ENCODE measurements at places on chromosomes 1 and 21. TPM values are rescaled to one million over a fixed set of nuclear protein-coding genes. Genes with fewer than 3 reads are reported as not detected.

The VAMP3 gene
- total RNA-seq, result 79.0 TPM

The KISS1 gene
- total RNA-seq, result not detected

The TSNAX gene
- 29.8 TPM for total RNA-seq

The FCRL6 gene
- total RNA-seq, result not detected

The ERO1B gene
- 4.1 TPM for total RNA-seq

The DTL gene
- 42.8 TPM for total RNA-seq

The MTHFR gene
- total RNA-seq, result 12.0 TPM

The B3GALT2 gene
- not detected for total RNA-seq

The CLDN19 gene
- not detected for total RNA-seq

The PRELP gene
- total RNA-seq, result not detected

The AVPR1B gene
- not detected for total RNA-seq

The HPDL gene
- total RNA-seq, result 1.1 TPM

The PRAMEF17 gene
- not detected for total RNA-seq

The NFASC gene
- not detected for total RNA-seq

The FAM167B gene
- not detected for total RNA-seq

The LCE2C gene
- total RNA-seq, result not detected

The MFSD2A gene
- 5.7 TPM for total RNA-seq

The TEX38 gene
- total RNA-seq, result not detected

The CYYR1 gene
- not detected for total RNA-seq

The MYBPH gene
- total RNA-seq, result not detected

The NKAIN1 gene
- 0.54 TPM for total RNA-seq

The CFAP141 gene
- not detected for total RNA-seq

The SPRR1A gene
- total RNA-seq, result not detected

The LENEP gene
- not detected for total RNA-seq

The KRTAP10-12 gene
- not detected for total RNA-seq

The ATP6V1G3 gene
- not detected for total RNA-seq

The C8B gene
- total RNA-seq, result not detected

The SLAMF9 gene
- not detected for total RNA-seq

The OR14A16 gene
- total RNA-seq, result not detected

The NTMT2 gene
- total RNA-seq, result not detected

The LIPI gene
- not detected for total RNA-seq

The SEC16B gene
- 25.5 TPM for total RNA-seq

The PGLYRP3 gene
- not detected for total RNA-seq

The KRTAP12-2 gene
- total RNA-seq, result not detected

The RGS18 gene
- total RNA-seq, result not detected

The NIBAN1 gene
- total RNA-seq, result 36.6 TPM

The DYNLT4 gene
- total RNA-seq, result not detected

The SLC22A15 gene
- total RNA-seq, result 1.5 TPM
